Colonic mucosa (tissue), 4 donors: ENCODE measurements at places on chromosomes 1 and 21. TPM values are rescaled to one million over a fixed set of nuclear protein-coding genes. Genes with fewer than 3 reads are reported as not detected.

Gene TNFAIP8L2
- 1.2 TPM for total RNA-seq

Gene OPTC
- total RNA-seq = not detected

Gene REN
- not detected for total RNA-seq

Gene FAM72D
- 0.96 TPM for total RNA-seq

Gene CD1D
- total RNA-seq = 4.6 TPM

Gene LGR6
- total RNA-seq = 1.3 TPM

Gene VCAM1
- 3.5 TPM for total RNA-seq

Gene TTC4
- 18.4 TPM for total RNA-seq
